ENCODE measurements at places on chromosomes 13 and 19.

GRCh38 chr13:31866099-31866498 is 126.8 kb downstream of the RXFP2 start:
- no peak for DNase-seq

- no peak for DNase-seq
Measured at GRCh38 chr13:62583466-62583865, 1167.8 kb upstream of the PCDH20 start.

- no peak for DNase-seq
Measured at GRCh38 chr19:18750295-18750970, 40.7 kb downstream of the COMP start.

- DNase-seq, result no peak
Measured at GRCh38 chr19:45215391-45216191, 29.6 kb downstream of the EXOC3L2 start.

- DNase-seq, result no peak
Measured at GRCh38 chr19:6047741-6048251, 62.5 kb downstream of the RFX2 start.

DNA sequence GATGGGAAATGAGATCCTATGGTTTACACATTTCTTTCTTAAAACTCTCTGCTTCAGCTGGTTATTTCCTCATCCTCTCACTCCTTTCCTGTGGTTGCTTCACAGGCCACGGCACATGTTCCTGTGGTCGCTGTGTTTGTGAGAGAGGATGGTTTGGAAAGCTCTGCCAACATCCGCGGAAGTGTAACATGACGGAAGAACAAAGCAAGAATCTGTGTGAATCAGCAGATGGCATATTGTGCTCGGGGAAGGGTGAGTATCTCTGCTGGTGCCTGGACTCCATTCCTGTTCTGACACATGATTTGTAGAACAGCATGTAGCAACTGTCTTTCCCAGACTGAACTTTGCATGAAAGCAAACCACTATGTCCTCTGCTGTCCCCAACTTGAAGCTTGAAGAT is 254.2 kb downstream of the ITGBL1 start:
- no peak for DNase-seq
